Germinal center (tissue), 1 donor: ENCODE measurements at places on chromosomes 6 and 20.

- DNase-seq: no peak
These were observed 114.5 kb downstream of the RNF144B start for GRCh38 chr6:18501663-18502013.

DNA sequence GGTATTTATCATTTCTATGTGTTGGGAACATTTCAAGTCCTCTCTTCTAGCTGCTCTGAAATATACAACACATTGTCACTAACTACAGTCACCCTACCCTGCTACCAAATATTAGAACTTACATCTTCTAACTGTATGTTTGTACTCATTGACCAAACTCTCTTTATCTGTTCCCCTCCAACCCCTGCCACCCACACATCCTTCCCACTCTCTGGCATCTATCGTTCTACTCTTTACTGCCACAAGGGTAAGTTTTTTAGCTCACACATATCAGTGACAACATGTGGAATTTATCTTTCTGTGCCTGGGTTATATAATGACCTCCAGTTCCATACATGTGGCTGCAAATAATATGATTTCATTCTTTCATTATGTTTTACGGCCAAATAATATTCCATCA, 171.9 kb downstream of the GMDS start:
- no peak for DNase-seq

- no peak for DNase-seq
These were observed 2.0 kb downstream of the MUC21 start for GRCh38 chr6:30985490-30985889.

DNA sequence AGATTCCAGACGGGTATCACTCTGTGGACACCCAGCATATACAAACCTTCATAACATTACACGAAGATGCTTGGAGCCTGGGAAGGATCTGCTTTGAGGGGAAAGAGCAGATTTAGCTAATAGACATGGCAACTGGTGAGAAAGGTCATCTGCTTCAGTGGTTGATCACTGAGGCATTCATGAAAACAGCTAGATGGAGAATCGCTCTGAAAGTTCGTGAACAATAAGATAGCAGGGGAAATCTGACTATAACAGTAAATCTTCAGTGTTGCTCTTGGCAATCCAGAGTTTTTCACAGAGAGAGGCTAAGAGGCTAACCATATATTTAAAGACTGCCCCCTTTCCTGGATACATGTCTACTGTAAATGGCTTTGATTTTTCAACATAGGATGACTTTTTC, 245.3 kb downstream of the FARS2 start:
- peak; percentile 10 for DNase-seq

GRCh38 chr20:50191065-50191543, 474 bp downstream of the CEBPB start:
- DNase-seq: peak; percentile 39

GRCh38 chr20:47801079-47801478, 15.8 kb upstream of the SULF2 start:
- no peak for DNase-seq

- DNase-seq: no peak
These were observed 66.9 kb downstream of the IGF2R start for GRCh38 chr6:160035693-160036330.

GRCh38 chr20:38165089-38165965, at the start of gene TGM2:
Gene TGM2, minus strand, starts transcription at chr20:38165270. Its CDS starts 72 bp downstream, at chr20:38165198.
- peak; percentile 77 for DNase-seq

- no peak for DNase-seq
These were observed 6.0 kb downstream of the SDC4 start for GRCh38 chr20:45341939-45342854.

DNA sequence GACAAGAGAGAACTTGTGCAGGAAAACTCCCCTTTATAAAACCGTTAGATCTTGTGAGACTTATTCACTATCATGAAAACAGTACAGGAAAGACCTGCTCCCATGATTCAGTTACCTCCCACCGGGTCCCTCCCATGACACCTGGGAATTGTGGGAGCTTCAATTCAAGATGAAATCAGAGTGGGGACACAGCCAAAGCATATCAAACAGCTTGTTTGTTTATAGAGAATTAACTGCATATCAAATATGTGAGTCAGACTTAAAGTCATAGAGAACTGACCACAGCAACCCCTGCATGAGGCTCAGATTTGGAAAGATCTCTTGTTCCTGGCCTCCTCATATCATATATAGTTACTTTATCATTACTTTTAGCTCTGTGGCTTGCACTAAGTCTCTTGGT, 29.1 kb upstream of the HDAC2 start:
- no peak for DNase-seq

DNA sequence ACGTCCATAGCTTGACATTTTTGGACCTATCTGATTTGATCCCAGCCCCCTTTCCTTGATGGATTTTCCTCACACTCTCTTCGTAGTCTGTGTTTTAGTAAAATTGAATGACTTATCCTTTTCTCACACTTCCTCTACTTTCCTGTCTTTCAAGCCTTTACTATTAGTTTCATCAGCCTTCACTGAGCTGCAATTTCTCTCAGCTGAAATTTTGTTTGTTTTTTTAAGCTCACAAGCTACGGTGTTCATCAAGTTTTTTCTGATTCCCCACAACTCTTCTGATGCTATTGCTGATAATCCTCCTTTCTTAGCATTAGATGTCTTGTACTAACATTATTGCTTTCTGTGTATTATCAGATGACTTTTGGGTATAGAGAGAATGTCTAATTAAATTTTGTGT, 263.7 kb downstream of the TBX18 start:
- DNase-seq: no peak

DNA sequence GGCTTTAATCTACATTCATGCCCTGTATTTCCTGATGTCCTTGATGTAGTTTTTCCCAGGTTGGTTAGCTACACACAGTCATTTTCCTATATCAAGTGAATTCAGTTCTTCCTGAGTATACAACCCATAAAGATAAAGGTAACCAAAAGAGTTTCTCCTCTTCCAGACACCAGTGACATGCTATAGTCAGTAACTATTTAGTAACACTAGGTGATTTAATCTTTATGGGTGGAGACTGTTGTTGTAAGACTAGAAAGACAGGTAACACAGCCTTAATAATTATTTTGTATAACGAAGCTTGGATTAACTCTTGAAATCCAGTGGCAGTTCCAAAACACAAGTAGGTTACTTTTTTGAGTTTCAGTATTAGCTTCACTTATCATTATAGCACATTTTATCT, 17.6 kb downstream of the MCUR1 start:
- DNase-seq: no peak

DNA sequence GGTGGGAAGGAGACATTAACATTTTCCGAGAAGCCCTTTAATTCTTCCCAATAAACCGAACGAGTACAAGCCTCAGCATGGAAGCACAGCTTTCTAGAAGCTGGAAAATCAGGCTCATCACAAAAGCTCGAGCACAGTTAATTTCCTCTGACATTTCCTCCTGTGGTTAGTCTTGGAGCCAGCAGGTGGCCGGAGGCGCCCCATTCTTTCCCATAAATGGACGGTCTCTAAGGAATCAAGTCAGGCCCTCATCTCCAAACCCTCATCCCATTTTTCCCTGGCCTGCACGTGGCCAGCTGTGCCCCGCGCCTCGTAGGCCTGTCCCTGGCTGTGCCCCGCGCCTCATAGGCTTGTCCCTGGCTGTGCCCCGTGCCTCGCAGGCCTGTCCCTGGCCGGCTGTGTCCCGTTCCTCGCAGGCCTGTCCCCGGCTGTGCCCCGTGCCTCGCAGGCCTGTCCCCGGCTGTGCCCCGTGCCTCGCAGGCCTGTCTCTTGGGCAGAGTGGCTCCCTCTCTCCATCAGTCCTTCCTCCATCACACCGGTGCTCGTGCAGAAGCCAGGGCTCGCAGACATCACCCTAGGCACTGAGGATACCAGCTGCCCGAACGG, 19.7 kb upstream of the NTSR1 start:
- no peak for DNase-seq

DNA sequence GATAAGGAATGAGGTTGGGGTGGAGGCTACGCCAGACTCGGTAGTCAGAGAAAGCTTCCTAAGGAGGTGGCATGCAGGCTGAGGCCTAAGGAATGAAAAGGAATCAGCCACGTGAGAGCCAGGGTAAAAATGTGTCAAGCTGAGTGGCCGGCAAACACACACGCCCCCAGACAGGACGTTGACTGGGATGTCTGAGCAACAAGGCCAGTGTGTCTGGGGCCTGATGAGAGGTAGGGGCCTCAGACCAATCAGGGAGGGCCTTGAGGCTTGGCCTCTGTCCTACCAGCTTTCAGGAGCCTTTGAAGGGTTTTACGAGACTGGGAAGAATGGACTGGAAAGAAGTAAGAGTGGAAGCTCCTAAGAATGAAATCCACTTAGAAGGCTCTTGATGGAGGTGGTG, 61.0 kb upstream of the PHACTR2 start:
- no peak for DNase-seq

DNA sequence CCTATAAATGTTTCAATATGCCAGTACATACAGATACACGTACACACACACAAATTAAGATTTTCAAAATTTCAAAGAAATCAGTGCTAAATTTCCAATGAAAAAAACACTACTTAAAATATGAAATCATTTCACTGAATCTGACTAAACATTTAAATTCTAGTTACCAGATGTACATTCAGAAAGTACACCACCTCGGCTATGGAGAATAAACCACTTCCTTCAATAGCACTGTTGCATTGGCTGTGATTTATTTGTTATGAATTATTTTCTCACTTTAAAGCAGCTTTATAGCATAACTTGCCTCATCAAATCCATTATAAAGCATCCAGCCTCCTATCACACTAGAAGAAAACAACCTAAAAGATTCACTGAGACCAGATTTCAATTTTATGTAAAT, 36.6 kb downstream of the HBS1L start:
- no peak for DNase-seq

DNA sequence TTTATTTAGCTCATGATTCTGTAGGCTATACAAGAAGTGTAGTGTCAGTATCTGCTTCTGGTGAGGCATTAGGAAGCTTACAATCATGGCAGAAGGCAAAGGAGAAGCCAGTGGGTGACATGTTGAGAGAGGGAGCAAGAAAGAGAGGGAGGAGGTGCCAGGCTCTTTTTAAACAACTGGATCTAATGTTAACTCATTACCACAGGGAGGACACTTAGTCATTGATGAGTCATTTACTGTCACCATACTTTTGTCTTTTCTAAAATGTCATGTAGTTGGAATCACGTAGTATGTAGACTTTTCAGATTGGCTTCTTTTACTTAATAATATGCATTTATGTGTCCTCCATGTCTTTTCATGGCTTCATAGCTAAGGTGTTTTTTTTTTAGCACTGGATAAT, 58.1 kb downstream of the NUS1 start:
- no peak for DNase-seq

GRCh38 chr20:25173886-25174308, 21.6 kb upstream of the ENTPD6 start:
- DNase-seq: no peak

- no peak for DNase-seq
These were observed 24.5 kb downstream of the FIG4 start for GRCh38 chr6:109715616-109716015.

- DNase-seq: no peak
These were observed 174.5 kb downstream of the COL21A1 start for GRCh38 chr6:56072856-56073255.

DNA sequence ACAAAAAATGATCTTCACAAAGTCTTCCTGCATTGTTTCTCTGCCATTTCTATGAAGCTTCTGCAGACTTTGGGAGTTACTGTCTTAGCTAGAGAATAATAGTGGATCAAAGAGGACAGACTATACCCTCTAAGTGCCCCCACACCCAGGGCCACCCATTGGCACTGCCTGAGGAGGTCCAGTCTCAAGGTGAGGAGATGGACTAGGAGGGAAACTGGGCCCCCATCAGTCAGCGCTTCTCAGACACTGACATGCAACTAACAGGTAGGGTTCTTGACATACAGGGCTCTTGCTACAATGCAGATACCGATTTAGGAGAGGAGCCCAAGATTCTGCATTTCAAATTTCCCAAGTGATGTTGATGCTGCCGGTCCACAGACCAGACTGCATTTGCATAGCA, 24.3 kb downstream of the PCNA start:
- DNase-seq: no peak

DNA sequence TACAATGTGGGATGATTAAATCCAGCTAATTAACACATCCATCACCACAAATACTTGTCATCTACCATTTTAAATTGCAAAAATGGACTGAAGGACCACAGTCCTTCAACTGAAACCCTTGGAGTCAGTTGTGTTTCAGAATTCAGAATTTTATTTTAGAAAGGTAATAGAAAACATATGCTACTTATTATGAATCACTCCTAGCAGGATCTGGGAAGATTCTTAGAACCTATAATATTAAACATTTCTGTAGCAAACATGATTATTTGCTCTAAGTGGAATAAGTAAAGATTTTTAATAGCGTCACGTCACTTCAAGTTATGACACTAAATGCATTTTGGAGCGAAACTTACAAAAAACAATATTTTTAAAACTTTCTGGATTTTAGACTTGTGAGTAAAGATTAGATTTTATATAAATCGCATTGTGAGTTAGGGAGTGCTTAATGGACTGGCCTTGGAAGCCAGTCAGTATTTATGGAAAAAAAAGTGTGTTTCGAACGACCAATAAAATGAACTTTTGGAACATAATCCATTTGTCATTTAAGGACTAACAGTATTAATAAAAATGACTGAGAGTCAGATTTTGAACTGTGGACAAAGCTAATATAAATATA, 71.8 kb upstream of the PHACTR2 start:
- no peak for DNase-seq

DNA sequence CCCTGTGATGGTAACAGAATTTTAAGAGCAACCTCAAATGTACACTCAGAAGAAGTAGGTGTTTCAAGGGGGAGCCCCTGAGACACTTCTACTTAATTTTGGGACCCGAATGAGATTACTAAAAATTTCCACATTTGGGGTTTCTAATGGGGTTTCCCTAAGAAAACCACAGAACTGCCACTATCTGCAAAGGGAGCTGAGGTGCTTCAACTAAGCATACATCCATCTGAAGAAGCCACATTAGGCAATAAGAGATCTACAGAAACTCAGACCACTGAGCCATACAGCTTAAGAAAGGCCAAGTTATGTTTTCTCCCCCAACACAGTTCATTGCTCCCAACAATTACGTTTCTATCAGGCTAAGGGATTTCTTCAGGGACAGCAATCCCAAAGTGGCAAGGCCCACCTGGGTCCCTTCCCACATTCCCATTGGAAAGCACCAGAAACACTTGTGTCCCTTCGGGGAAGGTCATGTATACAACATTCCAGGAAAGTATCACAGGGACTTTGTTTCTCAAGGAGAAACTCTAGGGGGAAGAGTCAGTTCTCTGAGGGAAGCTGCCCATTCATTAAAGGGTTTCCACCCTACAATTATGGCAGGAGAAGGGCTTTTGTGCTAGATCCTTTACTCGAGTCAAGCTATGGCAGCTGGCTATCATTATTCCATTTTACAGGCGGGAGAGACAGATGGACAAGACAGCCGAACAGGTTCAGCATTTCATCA, 5.0 kb downstream of the BCL2L1 start:
- peak; percentile 51 for DNase-seq

DNA sequence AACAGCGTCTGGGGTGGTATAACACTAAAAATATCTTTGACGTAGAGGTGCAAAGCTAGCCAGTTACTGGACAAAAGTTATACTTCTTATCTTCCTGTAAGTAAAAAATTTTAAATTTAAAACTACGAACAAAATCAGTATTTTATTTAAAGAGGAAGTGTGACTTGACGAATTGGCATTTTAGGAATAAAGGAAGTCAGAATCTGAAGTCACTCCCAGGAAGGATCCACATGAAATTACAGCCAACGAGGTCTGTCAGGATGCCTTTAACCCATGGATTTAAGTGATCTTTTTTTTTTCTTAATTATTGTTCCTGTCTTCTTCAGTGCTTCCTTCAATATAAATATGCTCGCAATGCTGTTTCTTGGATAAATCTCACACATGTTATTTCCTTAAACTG, 27.2 kb upstream of the SNX9 start:
- no peak for DNase-seq

- DNase-seq: no peak
These were observed 216.5 kb upstream of the SNX9 start for GRCh38 chr6:157606516-157606915.
